ENCODE measurements at places on chromosomes 2 and 18. TPM values are rescaled to one million over a fixed set of nuclear protein-coding genes. Genes with fewer than 3 reads are reported as not detected.

HAAO gene
- total RNA-seq = not detected

TMEM247 gene
- total RNA-seq = not detected

NT5DC4 gene
- total RNA-seq = 0.94 TPM

ANKRD12 gene
- total RNA-seq = 4.6 TPM

CPS1 gene
- total RNA-seq = 16.3 TPM
